ENCODE measurements at places on chromosomes 12 and 14.
A peak's percentile ranks its signal among the peaks of the same experiment; 100 is the strongest.

GRCh38 chr14:26577711-26578110 is 20.1 kb downstream of the NOVA1 start:
- no peak for DNase-seq

- peak; percentile 9 for DNase-seq
Measured at GRCh38 chr14:75806352-75806832, 145.3 kb downstream of the TTLL5 start.

DNA sequence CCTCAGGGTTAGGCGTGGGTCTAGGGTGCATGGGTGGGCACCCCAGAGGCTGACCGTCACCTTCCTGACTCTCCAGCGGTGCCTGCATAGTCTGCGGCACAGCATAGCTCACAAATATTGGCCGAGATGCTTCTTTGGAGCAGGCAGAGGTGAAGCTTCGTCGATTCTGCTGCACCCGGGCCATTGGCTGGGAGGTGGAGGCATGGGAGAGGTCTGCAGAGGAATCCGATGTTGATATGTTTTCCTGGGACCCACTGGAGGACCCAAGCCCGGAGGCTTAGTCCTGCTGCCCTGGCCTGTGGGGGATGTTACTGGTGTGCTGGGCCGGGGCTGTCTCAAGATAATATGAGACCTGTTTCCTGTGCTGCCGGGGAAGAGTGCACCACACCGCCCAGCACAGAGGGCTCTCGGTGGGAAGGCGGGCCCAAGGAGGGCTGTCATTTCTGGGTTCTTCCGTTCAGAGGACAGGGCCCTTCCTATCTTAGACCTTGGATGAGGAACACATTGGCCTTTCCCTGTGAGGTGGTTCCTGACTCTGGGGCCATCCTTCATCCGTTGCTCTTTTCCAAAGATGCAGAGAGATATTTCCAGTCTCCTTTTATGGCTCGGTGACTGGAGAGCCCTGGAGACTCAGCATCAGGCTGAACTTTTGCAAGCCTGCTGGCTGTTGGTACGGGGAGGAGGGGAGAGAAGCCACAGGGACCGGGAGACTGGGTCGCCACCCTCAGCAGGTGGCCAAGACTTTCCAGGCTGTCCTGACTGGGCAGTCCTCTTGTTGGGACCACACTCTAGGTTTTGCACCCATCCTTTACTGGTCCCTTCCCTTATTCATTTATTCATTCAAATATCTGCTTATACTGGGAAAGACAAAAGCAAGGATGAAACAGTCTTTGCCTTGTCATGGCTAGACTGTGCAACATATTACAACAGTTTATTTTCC is 143.5 kb downstream of the TSPAN9 start:
- DNase-seq: no peak

GRCh38 chr12:131061041-131061806 is 107.5 kb downstream of the ADGRD1 start:
- DNase-seq: no peak

DNA sequence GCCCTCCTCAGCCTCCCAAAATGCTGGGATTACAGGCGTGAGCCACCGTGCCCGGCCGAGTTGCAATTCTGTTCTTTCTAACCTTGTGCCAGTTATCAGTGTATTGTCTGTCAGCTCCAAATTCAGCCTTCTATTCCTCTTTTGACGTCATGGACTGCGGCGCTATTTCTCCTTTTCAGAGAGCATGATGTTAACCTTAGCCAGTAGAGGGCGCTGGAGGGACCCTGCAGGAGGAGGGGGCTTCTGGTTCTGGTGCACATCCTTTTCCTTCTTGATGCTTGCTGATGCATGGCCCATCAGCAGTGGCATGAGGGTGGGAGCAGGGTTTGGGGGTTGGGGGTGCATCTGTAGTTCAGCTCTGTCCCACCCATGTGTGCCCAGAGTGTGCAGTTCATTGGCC is 179.3 kb upstream of the RMST start:
- no peak for DNase-seq

GRCh38 chr12:94141892-94142291 is 6.5 kb upstream of the PLXNC1 start:
- no peak for DNase-seq

DNA sequence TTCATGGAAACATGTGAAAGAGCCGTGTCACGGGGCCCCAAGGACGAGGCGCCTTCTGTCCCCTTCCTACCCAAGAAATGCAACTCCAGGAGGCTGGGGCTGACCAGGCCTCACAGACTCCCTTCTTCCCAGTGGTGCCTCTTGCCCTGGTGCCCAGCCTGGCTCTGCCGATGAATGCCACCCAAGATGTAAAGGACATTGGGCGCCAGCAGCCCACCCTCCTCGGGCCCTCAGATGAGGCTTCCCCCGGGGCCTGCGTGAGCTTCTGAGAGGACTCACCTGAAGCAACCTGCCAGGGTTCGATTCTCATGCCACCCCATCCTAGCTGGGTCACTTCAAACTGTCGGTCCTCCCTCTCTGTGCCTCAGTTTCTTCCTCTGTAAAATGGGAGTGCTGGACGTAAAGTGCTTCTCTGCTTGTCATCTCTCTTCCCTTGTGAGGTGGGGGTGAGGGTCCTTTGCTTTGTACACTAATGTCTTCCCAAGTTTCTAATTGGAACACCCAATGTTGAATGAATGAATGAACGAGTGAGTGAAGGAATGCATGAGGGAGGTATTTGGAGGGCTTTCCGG is 10.8 kb downstream of the FAM222A start:
- DNase-seq: no peak

- peak; percentile 9 for DNase-seq
Measured at GRCh38 chr12:92065018-92065499, 80.6 kb downstream of the BTG1 start.

DNA sequence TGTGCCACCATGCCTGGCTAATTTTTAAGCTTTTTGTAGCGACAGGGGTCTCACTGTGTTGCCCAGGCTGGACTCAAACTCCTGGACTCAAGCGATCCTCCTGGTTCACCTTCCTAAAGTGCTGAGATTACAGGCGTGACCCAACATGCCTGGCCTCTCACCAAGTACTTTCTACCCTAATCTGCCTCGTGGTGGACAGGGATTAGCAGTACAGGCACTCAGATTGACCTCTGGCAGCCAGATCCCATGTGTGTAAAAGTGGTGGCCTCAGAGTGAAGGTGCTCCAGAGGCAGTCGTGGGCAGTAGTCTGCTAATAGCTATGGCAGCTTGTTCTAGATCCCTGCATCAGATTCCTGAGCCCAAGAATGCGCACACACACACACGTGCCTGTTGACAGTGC is 30.9 kb downstream of the MTHFD1 start:
- DNase-seq: no peak

DNA sequence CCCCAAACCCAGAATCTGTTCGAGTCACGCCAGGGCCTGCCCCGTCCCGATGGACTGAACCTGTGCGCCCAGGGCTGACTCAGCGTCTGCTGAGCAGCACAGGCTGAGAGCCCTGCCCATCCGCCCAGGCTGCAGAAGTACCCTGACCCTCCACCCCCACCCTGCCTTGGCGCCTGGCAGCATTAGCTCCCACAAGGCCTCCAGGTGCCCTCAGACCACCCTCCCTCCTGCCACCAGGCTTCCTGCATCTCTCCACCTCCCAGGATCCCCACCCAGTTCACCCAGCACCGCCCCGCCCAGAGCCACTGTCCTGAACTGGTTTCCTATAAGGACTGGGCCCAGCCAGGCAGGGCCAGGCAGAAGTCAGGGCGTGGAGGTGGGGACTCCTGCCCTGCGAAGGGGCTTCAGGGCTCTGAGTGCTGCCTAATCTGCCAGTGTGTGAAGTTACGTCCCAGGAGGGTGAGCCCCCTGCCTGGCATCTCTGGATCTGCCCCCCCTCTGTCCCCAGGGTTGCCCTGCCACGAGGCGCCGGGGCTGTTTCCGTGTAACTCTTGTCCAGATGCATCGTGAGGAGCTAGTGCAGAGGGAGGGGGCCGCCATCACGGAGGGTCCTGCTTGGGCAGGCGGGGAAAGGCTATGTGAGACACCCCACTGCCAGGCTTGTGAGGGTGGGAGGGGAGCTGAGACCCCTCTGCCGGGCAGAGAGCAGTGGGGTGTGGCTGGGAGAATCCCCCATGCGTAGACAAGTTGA is 9.1 kb downstream of the ADSS1 start:
- DNase-seq: peak; percentile 70

- no peak for DNase-seq
Measured at GRCh38 chr14:64082837-64083236, 211.3 kb downstream of the ESR2 start.

DNA sequence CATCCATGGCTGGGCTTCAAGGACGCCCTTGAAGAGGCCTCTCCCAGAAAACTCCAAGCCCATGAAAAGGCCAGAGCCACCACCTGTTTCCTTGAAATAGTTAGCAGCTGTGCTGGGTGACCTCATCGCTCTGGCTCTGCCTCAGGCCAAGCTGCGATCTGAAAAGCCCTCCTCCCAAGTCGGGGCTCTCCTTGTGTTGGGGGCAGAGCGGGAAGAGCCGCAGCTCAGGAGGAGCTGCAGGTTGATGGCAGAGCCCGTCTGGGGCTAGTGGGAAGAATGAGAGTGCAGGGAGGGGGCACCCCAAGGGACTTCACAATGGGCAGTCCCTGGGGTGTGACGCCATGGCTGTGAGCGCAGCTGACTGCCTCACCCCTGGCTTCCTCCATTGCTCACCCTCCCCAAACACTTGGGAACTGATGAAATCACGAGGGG is 50.0 kb upstream of the STON2 start:
- no peak for DNase-seq

GRCh38 chr12:118436986-118437385 is 60.6 kb downstream of the SUDS3 start:
- no peak for DNase-seq

- DNase-seq: peak; percentile 46
Measured at GRCh38 chr14:54488318-54488645, 498 bp downstream of the GMFB start.

- no peak for DNase-seq
Measured at GRCh38 chr14:102418853-102419240, 56.1 kb downstream of the TECPR2 start.

GRCh38 chr12:50166799-50167048 is 445 bp downstream of the CERS5 start:
- no peak for DNase-seq

GRCh38 chr14:21087294-21088091 is 11.0 kb downstream of the ZNF219 start:
- DNase-seq: peak; percentile 41

DNA sequence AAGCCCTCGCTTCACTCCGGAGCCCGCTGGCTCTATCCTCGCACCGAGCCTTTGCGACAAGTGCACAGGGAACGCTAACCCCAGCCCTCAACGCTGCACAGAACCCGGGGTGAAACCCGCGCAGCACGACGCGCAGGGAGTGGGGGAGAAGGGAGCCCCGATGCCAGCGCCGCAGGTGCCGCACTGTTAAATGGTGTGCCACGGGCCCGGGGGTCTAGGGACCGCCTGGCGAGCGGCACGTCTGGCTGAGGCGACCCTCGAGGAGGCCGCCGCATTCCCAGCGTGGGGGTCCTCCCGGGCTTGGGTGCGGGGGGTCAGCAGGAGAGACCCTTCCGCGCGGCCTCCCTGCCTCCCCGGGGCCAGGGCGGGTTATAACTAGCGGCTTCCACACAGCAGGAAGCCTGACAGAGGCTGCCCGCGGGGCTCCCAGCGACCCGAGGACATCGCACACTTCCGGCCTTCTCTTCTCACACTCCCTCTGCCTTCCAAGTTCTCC is 23.8 kb upstream of the LRTM2 start:
- DNase-seq: no peak

DNA sequence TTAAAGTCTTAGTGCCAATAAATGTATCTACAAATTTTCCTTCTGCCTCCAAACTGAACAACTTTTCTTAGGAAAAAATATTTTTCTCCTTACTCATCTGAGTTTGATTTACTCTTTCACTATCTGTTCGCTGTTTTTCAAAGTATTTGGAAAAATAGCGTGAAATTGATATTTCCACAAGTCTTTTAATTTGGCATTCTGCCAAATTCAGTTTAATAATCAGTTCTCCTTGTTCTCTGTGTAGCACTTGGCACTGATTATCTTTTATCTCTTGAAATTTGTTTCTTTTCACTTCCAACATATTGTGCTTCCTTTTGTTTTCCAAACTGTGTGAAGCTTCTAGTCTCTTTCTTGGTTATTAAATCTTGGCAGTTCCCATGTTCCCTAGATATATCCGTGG is 559.8 kb downstream of the RPL10L start:
- DNase-seq: no peak

GRCh38 chr12:3073438-3074250 is 3.5 kb upstream of the TSPAN9 start:
- peak; percentile 77 for DNase-seq

DNA sequence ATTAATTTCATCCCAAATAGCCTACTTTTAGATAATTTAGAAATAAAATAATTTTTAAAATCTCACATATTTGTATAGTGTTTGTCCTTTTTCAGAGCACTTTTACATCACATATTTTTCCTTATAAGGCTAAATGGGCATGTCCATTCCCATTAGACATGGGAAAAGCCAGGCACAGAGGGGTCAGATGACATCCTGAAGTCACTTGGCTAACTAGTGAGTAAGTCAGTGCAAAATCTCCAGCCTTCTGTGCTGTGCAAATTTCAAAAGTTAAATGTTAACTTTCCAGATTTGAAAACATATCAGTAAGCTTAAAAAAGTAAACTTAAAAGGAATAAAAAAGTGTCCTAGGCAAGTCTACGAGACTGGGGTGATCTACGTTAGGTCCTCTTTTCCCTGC is 117.4 kb downstream of the EMP1 start:
- no peak for DNase-seq

GRCh38 chr12:120466560-120467315 is 2.8 kb downstream of the SRSF9 start:
- peak; percentile 35 for DNase-seq

DNA sequence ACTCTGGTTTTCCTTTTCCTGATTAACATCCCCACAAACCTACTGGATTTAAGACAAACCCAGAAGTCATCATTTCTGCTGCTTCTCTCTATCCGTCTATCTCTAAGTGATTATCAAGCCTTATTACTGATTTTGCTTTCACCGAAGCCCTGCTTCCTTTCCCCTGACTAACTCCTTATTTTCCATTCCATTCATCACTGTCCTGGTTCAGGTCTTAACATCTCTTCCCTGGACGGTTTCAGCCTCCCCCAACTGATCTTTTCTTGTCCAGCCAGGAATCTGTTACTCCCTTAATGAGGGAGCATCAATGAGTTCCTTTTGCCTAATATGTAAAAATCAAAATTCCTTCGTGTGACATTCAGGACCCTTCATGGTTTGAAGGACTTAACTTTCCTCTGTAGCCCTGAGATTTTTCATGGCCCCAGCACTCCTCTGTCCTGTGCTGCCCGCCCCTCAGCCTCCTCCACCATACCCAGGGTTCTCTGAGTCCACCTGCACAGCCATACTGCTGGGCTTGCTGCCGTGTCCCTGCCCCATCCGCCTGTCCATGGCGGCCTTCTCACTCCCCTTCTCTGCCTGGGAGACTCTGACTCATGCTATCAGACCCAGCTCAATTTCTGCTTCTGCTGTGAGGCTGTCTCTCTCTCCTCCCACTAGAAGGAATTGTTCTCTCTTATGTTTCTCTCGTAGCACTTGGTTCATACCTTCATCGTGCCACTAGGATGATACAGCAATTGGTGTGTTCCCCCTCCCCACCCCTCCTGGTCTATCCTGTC is 167.8 kb upstream of the HIF1A start:
- no peak for DNase-seq

- DNase-seq: no peak
Measured at GRCh38 chr14:91397965-91398591, 19.5 kb downstream of the CCDC88C start.

Data from small intestine (tissue), 16 donors.